Activated T-helper 9 cell treated with anti-CD3 and anti-CD28 coated beads, Interleukin-2, amount 50 U/mL, for 16 hours (primary cell): ENCODE measurements at places on chromosomes 7 and 10.

GRCh38 chr7:53656881-53657280 is 621.4 kb downstream of the POM121L12 start:
- no peak for DNase-seq

- no peak for DNase-seq
These were observed 23.4 kb downstream of the TAS2R16 start for GRCh38 chr7:122972056-122972455.

DNA sequence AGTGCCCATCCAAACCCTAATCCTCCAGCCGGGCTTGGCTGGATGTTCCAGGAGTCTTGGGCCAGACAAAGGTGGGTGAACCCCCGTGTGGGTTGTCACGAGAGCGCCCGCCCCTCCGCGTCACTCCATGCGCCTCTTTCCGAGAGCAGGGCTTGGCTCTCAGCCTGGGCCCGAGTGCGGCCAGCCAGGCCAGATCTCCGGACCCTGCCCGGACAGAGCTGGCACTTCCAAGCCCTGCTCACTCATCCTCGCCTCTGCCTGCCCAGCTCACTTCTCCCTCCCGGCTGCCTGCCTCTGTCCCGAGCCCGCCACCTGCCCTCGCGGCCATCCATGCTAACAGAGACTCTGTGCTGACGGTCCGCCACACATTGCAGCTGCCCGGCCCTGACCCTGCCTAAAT is 34.6 kb downstream of the AGAP3 start:
- DNase-seq: no peak

DNA sequence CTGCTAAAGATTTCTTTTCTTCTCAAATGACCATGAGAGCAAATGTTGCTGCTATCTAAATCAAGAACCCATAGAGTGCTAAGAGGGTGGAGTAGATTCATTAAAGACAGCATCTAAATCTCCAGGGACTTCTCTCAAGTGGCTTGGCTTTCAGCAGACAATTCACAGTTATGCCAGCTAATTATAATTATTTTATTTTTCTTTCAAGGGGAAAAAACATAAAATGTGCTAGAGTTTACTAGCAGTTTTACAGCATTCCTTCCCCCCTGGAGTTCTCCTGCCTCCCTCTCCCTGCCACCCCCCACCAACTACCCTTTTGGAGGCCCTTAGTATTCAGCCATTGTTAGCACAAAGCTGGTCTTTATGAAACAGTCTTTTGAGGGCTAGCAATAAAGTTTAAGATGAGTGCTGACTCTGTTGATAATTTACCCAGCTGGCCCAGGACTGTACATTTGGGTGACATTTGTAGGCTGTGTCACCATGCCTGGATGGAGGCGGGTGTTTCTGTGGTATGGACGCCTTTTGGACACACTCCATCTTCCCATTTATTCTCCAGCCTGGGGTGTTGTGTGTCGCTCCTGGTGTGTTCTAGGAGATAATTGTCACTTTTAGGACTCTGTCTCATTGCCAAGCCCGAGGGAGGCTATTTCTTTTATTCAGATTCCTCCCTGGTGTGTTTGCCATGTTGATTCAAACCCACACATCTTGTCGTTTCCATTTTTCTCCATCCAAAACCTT is 160.2 kb downstream of the CREB5 start:
- DNase-seq: no peak

DNA sequence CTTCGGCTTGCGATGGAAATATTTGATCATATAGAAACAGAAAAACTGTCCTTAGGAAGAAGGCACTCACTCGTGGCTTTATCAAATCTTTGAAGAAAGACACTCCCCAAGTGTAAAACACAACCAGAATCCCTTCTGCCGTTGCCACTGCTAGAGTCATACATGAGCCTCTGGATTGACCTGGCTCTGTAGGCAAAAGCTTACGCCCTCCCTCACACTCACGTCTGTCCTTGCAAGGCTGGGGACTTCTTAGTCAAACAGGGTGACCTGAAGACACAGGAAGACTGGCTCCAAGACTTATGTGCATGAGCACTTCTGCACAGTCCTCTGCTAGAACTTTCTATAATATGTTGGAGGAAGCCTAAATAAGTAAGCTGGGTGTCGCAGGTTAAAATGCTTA is 135.4 kb upstream of the MDFIC start:
- no peak for DNase-seq

DNA sequence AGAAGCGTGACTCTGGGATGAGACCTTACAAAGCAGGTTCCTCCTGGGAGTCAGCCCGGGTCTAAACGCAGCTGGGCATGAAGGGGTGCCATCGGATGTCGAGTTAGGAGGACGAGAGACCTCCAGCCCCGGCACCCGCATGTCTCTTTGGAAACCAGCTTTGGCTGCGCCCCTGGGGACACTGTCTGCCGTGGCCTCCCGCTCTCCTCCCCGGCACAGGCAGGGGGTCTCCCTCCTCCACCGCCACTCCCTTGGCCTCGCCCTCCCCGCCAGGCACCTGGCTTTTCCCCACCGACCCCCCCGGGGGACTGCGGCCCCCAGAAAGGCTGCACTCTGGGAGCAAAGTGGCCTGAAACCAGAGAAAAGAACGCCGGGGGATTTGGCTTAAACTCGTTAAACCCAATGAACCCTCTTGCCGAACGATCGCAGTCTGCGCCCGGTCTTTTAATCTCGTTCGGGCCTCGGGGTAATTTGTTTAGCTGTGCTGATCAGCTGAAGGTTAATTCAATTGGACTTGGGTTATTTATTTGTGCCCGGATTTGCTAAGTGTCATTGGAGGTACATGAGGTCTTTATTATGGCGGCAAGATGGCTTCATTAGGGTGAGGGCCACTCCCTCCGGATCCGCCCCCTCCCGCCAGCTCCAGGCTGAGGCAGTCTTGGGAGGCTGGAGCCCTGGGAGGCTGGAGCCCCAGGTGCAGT is 16.4 kb upstream of the PSMG3 start:
- no peak for DNase-seq

DNA sequence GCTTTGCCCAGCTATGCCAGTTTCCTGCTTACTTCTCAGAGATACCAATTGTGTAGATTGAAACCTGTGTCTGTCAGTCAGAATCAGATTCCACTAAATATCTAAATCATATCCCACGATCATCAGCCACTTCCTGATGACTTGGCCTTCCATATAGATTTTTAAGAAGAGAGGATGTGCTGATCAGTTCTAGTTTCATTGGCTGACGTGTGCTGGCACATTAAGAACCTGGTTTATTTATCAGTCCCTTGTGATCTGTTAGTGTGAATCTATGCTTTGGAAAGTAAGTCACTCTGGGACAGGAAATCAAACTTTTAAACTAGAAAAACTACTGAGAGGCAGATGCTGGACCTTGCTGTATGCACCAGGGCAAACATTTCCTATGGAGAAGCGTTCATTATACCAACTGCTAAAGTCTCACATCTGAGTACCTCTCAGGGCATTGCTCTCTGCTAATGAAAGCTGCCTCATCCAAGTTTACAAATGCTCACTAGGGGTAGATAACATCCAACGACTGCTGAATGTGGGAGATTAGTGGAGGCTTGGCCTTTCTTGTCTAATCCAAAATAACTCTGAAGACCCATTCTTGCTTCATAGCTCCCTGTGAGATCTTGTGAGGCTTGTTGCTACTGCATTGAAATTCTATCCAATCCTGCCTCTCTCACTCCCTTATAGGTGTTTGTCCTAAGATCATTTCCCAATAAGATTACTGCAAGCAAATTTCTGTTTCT is 109.1 kb downstream of the ARL4A start:
- DNase-seq: no peak

DNA sequence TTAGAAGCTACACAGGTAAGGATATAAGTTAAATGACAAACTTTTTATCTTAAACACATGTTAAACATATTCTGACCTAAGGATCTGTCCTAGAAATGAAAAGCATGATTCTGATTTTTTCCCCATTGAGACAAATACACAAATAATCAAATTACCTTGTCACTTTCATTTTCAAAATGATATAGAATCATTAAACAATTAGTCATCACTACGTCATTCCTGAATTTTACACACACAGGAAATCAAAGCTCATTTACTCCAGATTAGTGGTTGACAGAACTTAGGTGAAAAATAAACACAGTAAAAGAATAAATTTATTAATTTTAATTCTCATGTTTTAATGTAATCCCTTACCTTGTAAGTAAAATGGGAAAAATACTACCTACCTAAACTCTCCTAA is 89.0 kb downstream of the AASS start:
- DNase-seq: no peak

- no peak for DNase-seq
These were observed 134.7 kb upstream of the AKR1E2 start for GRCh38 chr10:4691301-4691700.

DNA sequence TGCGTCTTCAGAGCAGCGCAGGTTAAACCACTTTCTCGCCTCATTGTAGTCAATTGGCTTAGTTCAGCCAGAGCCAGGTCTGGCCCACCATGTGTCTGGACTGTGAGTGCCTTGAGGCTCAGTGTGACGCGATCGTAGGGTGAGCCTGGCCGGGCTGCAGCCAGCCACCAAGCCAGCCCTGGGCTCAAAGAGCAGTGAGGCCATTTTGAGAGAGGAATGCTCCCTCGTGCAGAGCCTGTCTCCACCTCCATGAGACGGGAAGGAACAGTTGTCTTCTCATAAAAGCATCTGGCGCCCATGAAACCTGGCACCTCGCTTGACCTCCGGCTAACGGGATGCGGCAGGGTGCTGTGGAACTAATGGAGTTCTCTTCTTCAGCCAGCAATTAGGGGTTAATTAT is 34.5 kb downstream of the LHPP start:
- DNase-seq: no peak

- no peak for DNase-seq
These were observed 54.3 kb upstream of the NFKB2 start for GRCh38 chr10:102341038-102341688.

DNA sequence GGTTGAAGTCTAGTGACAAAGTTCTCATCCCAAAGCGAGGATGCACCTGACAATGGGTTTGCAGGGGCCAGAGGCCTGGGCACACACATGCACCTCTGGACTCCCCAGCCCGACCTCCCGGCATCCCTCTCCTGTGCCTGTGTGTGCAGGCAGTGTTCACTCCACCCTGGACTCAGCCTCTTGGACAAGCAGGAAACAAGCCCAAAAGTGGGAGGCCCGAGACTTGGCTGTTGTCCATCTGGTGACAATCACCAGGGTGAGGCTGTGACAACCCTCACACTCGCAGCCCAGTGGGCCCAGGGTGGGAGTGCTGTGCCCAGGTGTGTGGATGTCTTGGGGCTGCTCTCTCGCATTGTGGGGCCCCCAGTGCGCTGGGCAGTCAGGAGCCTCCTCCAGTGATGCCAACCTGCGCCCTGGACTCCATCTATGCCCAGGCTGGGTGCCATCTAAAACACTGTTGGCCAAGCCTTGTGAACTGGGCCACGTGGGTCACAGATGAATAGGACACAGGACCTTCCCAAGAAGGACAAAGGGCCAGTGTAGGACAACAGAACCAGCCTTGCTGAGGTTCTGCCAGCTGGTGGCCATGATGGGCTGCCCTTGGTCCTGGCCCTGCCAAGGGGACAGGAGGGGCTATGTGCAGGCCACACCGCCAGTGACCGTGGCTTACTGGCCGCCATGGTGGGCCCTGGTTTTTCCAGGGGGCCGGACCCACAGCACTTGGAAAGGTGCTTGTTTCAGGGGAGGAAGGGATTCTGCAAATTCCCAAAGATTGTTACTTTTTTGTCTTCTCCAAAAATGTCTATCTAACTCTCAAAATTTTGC is 144.3 kb downstream of the TCERG1L start:
- no peak for DNase-seq

DNA sequence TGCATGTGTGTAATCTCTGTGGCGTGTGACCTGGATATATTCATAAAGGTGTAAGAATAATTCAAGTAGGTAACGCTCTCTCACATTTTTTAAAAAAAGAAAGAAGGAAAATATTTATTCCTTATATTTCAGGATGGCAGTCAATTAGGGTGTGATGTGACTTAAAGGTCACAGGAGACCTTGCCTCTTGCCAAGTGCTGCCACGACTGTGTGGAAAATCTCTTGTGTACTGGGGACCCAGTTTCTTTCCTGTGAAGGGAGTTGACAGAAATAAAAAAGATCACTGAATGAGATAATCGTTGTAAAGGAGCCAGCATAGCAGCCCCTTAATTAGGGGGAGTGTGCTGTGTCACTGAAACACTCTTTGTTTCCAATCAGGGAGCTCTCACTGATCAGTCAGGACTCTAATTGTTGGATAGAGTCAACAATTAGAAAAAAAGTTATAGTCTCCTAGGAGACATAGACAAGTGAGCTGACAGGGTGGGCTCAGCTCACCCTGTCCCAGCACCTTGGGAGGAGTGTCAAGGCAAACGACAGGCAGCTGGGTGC is 31.1 kb downstream of the PTPRE start:
- DNase-seq: no peak

GRCh38 chr7:85039196-85039923 is 147.5 kb downstream of the SEMA3D start:
- no peak for DNase-seq

GRCh38 chr7:123024989-123025758 is 29.7 kb upstream of the TAS2R16 start:
- DNase-seq: no peak

DNA sequence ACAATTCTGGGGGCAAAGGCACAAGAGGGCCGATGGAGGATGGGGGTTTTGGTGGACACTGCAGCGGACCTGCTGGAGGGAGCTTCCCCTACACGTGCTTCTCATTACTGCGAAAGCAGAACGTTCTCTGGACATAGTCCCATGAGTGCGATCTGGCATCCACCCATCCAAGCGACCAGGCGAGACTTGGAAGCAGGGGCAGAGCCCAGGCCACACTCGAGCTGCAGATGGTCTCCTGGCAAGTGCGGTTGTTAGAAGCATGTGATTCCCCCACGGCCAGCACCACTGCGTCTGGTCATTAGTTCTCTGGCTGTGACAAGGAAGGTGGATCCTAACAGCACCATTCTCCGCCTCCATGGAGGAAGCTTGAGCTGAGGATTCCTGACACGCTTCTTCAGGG is 118.4 kb upstream of the TCERG1L start:
- no peak for DNase-seq

DNA sequence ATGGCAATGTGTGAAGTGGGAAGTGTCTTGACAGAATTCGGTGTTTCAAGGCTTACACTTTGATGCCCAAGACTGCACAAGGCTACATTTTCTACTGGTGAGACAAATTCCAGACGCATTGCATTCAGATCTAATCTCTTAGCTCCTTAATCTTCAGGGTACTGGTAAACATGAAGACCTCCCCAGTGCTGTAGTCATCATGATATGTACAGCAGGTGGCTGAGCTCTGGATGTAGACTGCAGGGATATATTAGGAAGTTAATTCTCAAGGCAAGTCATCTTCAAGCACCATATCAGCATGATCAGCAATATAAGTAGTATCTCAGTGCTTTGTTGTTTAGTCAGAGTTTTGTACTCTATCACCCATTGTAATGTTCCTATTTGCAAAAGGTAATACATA is 61.8 kb downstream of the IKZF1 start:
- DNase-seq: no peak
